ENCODE measurements at places on chromosomes 6 and 20. TPM values are rescaled to one million over a fixed set of nuclear protein-coding genes. Genes with fewer than 3 reads are reported as not detected.

Gene CD83
- 10.4 TPM for total RNA-seq

Gene CST4
- not detected for total RNA-seq

Gene HAO1
- not detected for total RNA-seq

Gene C6orf141
- not detected for total RNA-seq

Gene NKX2-2
- not detected for total RNA-seq

Gene SEMG1
- not detected for total RNA-seq

Gene GCLC
- 54.3 TPM for total RNA-seq

- H3K4me1 ChIP-seq: no peaks in the 10 kb centered on the region
- H3K27ac ChIP-seq: no peak overlapping the region
- no peak overlapping the region for H3K4me3 ChIP-seq
- H3K36me3 ChIP-seq: no peaks in the 10 kb centered on the region
These were observed 397.0 kb downstream of the NKAIN2 start for GRCh38 chr6:124200661-124201060.

GRCh38 chr6:29619578-29620160 lies 13.3 kb downstream of the GABBR1 start:
- no peaks in the 10 kb centered on the region for H3K27me3 ChIP-seq
- no peak for DNase-seq
- H3K4me1 ChIP-seq: no peaks in the 10 kb centered on the region
- H3K27ac ChIP-seq: peak overlapping the region; percentile 16
- H3K4me3 ChIP-seq: no peak overlapping the region

DNA sequence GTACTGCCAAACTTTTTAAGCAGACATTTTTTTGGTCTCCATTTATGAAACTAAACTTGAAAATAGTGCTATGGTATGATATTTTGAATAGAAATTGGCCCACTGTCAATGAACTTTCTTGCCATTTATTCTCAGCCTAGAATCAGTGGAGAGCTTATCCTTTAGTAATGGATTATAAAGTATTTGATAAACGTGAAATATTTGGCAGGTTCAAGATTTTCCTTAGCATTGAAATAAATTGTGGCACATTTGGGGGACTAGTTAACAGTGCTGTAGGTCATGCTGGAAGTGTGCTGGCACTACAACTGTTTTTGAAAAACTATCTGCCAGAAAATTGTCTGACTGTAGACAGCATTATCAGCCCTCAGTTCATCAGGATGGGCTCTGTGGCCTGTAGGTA lies 2.1 kb downstream of the PRSS35 start:
- no peak overlapping the region for H3K4me3 ChIP-seq
- H3K27me3 ChIP-seq: peaks cover 14% of the 10 kb centered on the region
- H3K27ac ChIP-seq: no peak overlapping the region
- peaks cover 15% of the 10 kb centered on the region for H3K4me1 ChIP-seq
- DNase-seq: no peak

DNA sequence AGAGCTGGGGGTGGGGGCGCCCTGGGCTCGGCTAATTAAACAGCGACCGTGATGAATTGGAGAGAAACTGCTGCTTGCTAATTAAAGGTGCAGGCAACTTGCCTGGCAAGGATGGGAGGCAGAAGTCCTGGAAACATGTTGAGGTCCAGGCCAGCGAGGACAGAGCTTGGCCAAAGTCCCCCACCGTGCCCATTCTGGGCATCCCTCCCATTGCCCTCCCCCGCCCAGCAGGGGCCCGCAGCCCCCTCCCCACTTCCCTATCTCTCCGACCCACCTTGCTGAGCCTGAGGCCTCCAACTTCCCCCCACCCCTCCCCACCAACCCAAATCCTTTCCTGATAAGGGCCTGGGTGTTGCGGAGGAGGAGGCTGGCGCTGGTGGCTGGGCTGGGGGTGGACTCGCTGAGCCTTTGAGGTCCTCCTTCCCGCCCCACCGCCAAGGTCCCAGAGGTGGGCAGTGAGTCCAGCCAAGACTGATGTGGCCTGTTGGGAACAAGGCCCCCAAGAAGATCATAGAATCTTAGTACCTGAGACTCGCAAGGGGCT lies 23.3 kb downstream of the C20orf203 start:
- H3K36me3 ChIP-seq: no peaks in the 10 kb centered on the region
- peaks cover 17% of the 10 kb centered on the region for H3K4me1 ChIP-seq
- H3K4me3 ChIP-seq: no peak overlapping the region
- DNase-seq: no peak
- no peak overlapping the region for H3K27ac ChIP-seq

DNA sequence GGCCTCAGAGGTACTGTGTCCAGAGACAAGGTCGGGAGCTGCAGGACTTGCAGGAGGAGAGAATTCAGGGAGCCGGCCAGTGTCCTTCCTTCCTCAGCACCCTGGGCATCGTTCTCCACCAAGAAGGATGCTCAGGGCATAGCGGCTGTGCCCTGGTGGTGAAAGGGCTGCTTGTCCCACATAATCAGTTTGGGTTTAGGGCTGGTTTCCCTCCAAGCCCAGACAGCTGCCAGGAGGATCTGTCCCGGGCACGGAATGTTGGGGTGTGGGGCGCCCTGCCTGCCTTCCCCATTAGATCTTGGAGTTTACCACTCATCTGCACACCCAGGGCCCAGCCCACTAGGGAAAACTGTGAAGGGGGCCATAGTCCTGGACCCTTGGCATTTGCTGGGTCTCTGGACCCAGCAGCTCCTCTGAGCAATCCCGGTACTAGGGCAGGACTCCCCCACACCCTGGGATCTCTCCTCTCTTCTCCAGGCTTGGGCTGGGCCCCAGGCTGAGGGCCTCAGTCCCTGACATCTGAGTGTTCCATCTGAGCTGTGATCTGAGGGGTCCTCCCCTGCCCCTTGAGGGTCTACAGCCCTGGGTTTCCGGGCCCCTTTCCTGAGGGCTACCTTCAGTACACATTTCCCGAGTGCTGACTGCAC lies 18.6 kb upstream of the SPDEF start:
- no peaks in the 10 kb centered on the region for H3K27me3 ChIP-seq
- no peaks in the 10 kb centered on the region for H3K4me1 ChIP-seq

DNA sequence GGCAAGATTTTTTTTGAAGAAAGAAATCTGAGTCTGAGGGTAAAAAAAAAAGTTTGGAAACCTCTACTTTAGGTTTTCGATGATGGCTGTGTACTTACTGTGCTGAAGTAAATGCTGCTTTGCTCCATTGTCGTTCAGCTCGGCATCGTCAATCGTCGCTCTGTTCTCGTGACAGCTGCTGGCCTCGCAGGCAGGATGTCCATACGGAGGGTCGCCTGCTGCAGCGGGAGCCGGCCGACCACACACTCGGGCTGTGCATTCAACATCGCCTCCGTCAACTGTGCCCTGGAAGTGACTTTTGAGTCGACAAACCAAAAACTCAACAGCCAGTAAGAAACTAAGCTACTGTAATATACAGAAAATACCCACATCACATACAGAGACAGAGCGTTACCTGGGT lies 53.1 kb upstream of the SMOC2 start:
- H3K27ac ChIP-seq: no peak overlapping the region
- no peak overlapping the region for H3K4me3 ChIP-seq
- no peak for DNase-seq
- peaks cover 4% of the 10 kb centered on the region for H3K27me3 ChIP-seq
- no peaks in the 10 kb centered on the region for H3K36me3 ChIP-seq

DNA sequence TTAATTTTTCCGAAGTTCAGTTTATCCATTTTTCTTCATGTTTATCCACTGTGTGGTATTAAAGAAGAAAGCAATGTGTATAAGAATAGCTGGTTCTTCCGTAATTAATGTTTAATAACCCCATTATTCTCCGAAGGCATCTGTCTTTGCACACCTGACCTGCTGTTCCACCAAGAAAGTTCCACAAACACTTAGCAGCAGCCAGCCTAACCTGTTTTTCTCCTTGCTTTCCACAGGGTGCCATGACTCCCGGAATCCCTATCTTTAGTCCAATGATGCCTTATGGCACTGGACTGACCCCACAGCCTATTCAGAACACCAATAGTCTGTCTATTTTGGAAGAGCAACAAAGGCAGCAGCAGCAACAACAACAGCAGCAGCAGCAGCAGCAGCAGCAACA lies 7.4 kb downstream of the TBP start:
- DNase-seq: no peak
- H3K36me3 ChIP-seq: peaks cover 15% of the 10 kb centered on the region
- no peak overlapping the region for H3K27ac ChIP-seq
- no peaks in the 10 kb centered on the region for H3K27me3 ChIP-seq

- no peaks in the 10 kb centered on the region for H3K4me1 ChIP-seq
- no peak overlapping the region for H3K4me3 ChIP-seq
- no peaks in the 10 kb centered on the region for H3K27me3 ChIP-seq
- H3K27ac ChIP-seq: no peak overlapping the region
These were observed 254.4 kb downstream of the RIMS1 start for GRCh38 chr6:72140795-72141194.

DNA sequence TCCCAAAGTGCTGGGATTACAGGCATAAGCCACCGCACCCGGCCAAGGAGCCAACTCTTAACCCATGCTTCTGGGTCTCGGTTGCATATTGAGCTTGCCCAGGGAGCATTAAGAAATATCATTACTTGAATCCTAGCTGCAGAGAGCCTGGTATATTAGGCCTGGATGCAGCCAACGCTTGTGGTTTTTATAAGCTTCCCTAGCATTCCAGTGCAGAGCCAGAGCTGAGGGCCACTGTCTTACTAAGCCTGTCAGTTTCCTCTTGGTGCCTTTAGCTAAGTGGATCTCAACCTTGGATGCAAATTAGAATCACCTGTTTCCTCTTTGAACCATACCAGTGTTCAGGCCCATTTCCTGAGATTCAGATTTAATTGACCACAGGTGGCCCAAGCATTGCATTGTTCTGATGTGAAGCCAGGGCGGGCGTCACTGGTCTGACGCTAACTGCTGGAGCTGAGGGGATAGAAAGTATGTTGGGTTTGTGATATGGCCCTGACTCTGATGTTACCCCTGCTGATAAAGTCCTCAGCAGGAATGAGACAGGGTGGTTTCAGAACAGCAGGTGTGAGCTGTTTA lies 76.3 kb downstream of the BTBD3 start:
- H3K27ac ChIP-seq: no peak overlapping the region
- peaks cover under 1% of the 10 kb centered on the region for H3K27me3 ChIP-seq
- no peak for DNase-seq
- no peak overlapping the region for H3K4me3 ChIP-seq

DNA sequence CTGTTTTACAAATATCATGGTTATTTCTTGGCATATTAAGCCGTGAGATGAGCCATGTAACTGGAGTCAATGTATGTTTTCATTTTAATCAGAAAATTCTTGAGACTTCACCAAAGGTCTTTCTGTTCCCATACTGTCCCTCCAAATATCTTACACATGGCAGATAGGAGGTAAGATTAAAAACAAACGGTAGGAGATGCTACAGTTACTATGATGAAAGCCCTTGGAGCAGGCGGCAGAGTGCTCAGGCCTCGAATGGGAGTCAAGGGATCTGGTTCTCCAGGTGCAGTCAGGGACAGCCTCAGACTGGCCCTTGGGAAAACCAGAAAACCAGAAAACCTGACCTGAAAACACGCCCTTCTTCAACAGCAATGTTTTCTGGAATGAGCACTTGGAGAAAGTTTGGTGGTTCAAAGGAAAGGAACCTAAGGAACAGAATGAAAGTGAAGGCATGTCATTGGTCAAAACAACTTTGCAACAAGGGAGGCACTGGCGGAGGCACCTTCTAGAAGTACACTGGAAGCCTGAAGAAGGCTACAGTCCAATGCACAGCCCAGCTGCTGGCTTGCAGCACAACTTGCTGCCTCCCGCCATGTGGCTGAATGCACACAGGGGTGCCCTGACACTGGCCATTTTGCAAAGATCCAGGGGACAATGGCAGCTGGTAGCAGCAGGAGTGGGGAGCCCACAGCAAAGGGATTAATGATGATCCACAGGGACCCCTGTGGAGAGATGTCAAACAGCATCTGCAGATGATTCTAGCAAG lies 17.4 kb upstream of the FOXO3 start:
- H3K36me3 ChIP-seq: no peaks in the 10 kb centered on the region
- H3K27ac ChIP-seq: no peak overlapping the region
- peaks cover 9% of the 10 kb centered on the region for H3K4me1 ChIP-seq
- H3K4me3 ChIP-seq: no peak overlapping the region
- DNase-seq: no peak
- peaks cover 2% of the 10 kb centered on the region for H3K27me3 ChIP-seq

DNA sequence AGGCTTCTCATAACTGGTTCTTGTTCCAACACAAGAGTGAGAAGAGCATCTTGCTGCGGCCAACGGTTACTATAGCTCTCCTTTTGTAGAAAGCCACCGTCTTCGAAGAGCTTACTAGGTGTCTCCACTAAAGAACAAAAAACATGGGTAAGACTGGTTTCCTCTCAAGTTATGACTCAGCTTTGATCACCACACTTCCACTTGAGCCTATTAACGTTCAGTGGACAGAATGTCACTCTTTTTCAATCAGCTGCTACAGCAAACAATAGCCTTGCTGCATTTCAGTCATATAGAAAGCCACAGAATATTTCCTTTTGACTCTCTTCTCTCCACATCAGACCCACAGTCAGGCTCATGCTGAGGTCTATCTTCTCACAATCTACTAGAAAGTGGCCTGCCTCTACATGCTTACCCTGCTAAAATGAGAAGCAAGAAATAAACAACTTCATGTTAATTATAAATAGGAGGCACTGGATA lies 243.5 kb upstream of the PREP start:
- no peak for DNase-seq
- H3K4me1 ChIP-seq: peaks cover 61% of the 10 kb centered on the region
- H3K27me3 ChIP-seq: no peaks in the 10 kb centered on the region
- no peak overlapping the region for H3K27ac ChIP-seq
- H3K36me3 ChIP-seq: no peaks in the 10 kb centered on the region
- no peak overlapping the region for H3K4me3 ChIP-seq

- DNase-seq: no peak
- H3K4me3 ChIP-seq: no peak overlapping the region
- no peaks in the 10 kb centered on the region for H3K27me3 ChIP-seq
- no peaks in the 10 kb centered on the region for H3K36me3 ChIP-seq
- peaks cover 5% of the 10 kb centered on the region for H3K4me1 ChIP-seq
These were observed 21.7 kb downstream of the PHACTR2 start for GRCh38 chr6:143699430-143699825.

DNA sequence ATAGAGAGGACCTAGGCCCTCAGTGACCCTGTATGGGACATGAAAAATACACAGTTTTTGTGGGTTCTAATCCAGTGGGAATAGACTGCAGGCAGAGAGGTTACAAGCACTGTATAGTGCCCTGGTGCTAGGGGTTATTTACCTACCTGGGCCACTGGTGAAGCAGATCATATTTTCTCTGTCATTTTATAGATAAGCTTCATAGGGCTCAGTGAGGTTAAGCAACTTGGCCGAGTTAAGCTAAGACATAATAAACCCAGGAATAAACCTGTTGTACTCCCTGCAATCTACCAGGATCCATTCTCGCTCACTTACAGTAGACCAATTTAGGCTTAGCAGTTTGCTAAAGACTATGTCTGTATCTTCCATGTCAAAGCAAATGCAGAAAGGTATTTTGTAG lies 340.6 kb upstream of the KHDRBS2 start:
- no peak overlapping the region for H3K4me3 ChIP-seq
- H3K4me1 ChIP-seq: no peaks in the 10 kb centered on the region
- no peak overlapping the region for H3K27ac ChIP-seq
- no peaks in the 10 kb centered on the region for H3K27me3 ChIP-seq
- H3K36me3 ChIP-seq: peaks cover 4% of the 10 kb centered on the region

DNA sequence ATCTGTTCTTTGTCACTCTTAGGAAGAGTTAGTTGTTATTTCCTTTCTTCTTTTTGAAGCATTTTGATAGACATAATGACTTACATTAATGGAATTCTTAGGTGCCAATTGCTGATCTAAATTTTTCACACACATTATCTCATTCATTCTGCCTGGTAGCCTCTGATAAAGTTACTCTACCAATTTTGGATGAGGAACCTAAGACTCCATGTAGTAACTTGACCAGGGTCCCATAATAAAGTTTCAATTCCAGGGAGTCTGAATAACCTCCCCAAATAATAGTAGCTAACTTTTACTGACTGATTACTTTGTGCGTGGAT lies 73.2 kb upstream of the CITED2 start:
- no peak overlapping the region for H3K4me3 ChIP-seq
- no peak for DNase-seq
- H3K36me3 ChIP-seq: no peaks in the 10 kb centered on the region
- H3K27ac ChIP-seq: no peak overlapping the region
- no peaks in the 10 kb centered on the region for H3K4me1 ChIP-seq
